ENCODE measurements at places on chromosomes 6 and 20. TPM values are rescaled to one million over a fixed set of nuclear protein-coding genes. Genes with fewer than 3 reads are reported as not detected.

The ARFGEF3 gene
- total RNA-seq = 0.28 TPM

The GSTA1 gene
- total RNA-seq = not detected

The SLC22A23 gene
- total RNA-seq = 1.2 TPM

The TP53TG5 gene
- not detected for total RNA-seq
